ENCODE measurements at places on chromosomes 11 and 22.

DNA sequence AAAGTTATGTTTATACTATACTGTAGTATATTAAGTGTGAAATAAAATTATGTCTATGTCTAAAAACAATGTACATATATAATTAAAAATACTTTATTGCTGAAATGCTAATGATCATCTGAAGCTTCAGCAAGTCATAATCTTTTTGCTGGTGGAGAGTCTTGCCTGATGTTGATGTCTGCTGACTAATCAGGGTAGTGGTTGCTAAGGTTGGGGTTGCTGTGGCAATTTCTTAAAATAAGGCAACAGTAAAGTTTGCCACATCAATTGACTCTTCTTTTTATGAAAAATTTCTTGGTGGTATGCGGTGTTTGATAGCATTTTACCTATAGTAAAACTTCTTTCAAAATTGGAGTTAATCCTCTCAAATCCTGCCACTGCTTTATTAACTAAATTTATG, 21.4 kb downstream of the INSC start:
- DNase-seq: no peak

GRCh38 chr22:37204045-37204655, 8.1 kb downstream of the SSTR3 start:
- DNase-seq: no peak

DNA sequence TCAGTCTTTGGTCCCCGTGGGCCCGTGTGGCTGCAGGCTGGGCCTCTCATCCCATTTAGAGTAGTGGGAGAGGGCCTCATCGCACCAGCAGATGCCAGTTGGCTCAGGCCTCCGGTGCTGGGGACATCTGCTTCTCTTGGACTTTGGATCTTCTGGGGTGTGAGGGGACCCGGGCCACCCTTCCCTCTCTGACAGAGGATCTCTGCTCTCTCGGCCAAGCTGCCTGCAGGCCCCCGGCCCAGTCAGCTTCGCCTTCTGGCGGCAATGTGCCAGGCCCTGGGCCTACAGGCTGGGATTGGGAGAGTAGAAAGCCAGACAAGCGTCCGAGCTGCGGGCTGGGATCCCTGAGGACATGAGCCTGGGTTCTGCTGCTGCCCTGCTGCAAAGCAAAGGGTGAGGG, 15.0 kb upstream of the FGF3 start:
- DNase-seq: no peak

- no peak for DNase-seq
Measured at GRCh38 chr11:47204637-47204989, 10.2 kb upstream of the DDB2 start.

DNA sequence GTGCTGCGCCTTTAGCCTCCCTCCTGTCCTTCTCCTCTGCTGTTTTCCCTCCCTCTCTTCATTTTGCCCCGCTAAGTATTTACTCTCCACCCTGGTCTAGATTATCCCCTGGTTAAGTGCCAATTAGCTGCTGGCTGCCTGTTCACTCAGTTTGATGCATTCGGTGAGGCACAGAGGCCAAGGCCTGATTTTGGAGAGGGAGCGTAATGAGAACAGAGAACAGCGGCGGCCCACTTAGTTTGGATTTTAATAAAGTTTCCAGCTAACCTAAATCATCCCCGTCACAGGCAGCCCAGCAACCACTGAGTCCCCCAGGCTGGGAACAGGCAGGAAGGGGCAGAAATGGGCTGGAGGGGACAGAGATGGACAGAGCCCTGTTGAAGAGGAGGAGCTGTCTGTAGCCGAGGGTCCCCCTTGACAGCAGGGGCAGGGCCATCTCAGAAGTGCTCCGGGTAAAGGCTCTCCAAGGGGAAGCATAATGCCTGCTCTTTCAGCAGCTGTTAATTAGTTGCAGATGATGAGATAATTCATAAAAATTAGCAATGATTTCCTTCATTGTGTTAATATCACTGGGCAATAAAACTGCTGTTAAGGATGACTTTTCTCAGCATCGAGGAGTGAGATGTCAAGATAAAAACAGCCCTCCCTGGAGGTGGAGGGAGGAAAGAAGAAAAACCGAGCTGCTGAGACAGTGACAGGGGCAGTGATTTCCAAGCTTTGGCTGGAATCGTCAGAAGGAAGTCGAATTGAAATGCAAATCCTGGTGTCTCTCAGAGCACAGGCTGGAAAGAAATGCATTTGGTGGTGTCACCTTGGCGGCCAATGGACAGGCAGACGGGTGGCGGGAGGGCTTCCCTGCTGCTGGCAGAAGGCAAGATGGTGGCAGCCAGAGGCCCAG, 170.1 kb downstream of the GRIK4 start:
- DNase-seq: no peak

DNA sequence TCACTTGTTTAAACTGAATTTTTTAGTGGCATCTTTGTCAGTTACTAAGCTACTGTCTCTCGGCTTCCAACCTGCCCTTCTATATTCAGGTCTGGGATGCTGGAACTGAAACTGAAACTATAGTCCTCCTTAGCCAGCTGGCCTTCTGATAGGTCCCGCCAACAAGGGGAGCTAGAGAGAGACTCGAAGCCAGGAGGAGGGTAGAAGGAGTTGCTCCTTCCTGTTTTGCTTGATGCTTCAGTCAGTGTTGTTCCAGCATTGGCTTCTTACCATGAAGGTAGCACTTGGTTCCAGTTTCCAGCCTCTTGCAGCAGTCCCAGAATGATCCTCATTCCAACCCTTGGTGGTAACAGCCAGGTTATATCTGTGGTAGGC, 32.9 kb upstream of the HORMAD2 start:
- DNase-seq: peak; percentile 19

DNA sequence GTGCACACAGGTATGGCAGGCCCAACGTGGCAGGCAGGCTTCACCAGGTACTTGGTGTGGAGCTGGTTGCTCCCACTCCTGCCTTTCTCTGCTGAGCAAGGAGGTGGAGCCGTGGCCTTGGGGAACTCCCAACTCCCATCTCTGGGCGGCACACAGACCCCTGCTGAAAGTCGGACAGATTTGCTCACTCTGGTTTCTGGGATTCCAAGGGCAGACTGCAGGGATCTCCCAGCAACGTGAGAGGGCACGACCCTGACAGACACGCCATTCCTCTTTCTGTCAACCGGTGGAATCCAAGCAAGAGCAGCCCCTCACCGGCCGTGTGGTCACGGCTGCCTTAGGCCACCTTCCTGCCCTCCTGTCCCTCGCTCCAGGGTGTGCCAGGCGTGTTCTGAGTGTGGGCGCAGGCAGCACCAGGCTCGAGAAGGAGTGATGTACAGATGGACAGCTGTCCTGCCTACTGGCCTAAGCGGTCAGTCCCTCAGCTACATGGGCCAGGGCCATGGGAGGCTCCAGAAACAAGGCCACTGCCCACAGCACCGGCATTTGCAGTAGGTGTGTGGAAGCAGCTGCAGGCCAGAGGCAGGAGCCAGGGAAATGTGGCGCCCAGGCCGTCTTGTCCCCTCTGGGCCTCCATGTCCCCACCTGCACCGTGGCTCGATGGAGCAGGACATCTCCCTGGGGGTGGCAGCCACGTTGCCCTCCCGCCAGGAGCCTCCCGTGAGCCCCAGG, 13.7 kb upstream of the PPARA start:
- DNase-seq: no peak
